ENCODE measurements at places on chromosomes 7 and 10.

DNA sequence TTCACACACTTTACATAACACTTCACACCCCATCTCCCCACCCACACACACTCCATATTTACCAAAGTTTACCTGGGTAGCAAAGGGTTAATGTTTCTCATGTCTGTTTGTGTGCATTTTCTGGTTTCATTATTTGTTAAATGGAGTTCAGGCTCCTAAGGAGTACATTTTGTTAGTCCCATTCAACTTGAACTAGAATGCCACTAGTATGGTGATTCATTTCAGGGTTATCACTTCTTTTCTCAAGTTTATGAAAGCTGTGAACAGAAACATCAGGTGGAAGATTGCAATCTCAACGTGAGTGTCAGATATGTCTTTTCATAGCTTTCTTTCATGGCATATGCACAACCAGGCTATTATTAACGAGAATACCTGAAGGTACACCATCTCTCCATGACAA is 1027.5 kb downstream of the GATA3 start:
- DNase-seq, result peak; percentile 42

DNA sequence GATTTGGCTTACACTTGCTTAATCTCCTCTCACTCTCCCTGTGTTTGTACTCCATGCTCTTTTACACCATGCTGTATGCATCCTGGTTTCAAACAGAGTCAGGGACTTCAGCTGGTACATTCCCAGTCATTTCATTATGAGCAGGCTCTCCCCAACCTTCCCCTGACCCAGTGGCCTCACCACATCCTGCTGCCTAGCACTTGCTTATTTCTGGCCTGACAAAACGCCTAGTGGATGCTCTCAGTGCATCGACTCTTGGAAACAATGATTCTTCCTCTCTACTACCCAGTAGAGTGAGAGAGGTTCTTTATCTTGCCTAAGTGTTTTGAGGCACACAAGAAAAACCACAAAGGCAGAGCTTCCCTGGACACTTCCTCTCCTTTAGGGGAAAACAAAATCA is 63.4 kb downstream of the CAV1 start:
- peak; percentile 69 for DNase-seq

GRCh38 chr10:58971796-58972491 is 204.5 kb upstream of the PHYHIPL start:
- no peak for DNase-seq

DNA sequence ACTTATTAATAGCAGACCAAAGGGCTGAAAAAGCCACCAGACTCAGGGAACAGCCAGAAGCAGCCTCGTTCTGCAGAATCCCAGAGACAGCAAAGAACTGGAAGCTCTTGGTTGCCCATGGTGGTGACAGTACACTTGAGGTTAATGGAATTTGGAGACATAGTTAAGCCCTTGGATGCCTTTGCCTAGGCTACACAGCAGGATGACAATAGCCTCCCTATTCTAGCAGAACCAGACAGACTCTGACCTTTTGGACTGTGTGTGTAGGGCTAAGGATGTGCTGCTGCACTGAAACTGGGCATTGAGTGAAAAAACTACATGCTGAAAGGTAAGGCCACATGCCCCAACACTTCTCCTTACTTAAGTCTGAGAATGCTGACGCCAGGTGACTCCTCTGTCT is 22.7 kb downstream of the OTUD1 start:
- DNase-seq, result no peak

Data from activated CD4-positive, alpha-beta T cell treated with anti-CD3 and anti-CD28 coated beads, Interleukin-2, Interleukin-6, amounts not matched to agents 100 ng/mL and 50 ng/mL, durations not matched to agents 16 hours and 8 hours (primary cell).